Esophagus squamous epithelium (tissue), 5 donors: ENCODE measurements at places on chromosomes 7 and 10.

DNA sequence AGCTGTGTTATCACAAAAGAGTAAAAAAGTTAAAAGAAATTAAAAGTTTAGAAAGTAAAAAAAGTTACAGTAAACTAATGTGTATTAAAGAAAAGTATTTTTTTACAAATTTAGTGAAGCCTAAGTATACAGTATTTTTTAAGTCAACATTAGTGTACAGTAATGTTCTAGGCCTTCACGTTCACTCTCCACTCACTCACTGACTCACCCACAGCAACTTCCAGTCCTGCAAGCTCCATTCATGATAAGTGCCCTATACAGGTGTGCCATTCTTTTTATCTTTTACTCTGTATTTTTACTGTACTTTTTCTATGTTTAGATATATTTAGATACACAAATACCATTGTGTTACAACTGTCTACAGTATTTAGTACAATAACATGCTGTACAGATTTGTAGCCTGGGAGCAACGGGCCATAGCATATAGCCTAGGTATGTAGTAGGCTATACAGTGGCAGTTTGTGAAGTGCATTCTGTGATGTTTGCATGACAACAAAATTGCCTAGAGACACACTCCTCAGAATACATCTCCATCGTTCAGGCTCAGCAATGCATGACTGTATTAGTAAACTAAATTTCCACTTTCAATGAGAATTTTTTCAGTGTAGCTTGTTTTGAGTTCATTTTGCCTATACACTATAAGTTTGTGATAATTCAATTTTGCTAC is 539.9 kb upstream of the C7orf33 start:
- DNase-seq, result no peak

GRCh38 chr10:84613336-84614021 is 285.1 kb downstream of the CCSER2 start:
- DNase-seq, result no peak

DNA sequence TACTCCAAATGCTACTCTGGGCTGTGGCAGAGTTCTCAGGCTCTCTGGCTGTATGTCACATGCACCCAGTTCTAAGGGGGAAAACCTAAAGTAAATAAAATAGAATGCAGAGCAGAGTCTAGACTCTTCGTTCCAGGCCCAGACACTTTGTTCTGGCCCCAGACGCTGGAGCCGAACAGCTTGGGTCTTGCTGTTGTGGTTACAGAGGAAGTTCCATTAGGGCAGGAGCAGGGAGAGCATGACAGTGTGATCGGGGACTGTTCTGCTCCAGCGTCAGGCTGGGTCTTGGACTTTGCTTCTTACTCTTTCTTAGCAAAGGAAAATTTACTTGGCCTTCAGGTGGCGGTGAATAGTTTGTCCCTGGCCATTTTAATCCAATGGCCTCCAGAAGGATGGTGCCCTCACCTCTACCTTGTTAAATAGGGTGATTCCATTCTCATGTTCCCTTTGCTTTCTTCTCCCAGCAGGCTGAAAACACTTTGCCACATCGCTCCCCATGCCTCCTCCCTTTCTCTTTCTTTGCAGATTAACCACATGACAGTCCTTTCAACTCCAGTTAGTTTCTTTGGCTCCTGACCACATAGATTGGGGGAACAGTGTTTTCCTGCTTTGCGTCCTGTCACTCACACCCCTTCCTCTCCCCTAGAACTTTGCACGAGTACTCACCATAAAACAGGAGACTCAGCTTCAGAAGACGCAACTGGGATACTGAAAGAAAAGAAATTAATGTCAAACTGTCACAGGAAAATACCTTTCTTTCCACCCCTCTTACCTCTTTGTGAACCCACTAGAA is 730.8 kb downstream of the SUGCT start:
- DNase-seq, result no peak

DNA sequence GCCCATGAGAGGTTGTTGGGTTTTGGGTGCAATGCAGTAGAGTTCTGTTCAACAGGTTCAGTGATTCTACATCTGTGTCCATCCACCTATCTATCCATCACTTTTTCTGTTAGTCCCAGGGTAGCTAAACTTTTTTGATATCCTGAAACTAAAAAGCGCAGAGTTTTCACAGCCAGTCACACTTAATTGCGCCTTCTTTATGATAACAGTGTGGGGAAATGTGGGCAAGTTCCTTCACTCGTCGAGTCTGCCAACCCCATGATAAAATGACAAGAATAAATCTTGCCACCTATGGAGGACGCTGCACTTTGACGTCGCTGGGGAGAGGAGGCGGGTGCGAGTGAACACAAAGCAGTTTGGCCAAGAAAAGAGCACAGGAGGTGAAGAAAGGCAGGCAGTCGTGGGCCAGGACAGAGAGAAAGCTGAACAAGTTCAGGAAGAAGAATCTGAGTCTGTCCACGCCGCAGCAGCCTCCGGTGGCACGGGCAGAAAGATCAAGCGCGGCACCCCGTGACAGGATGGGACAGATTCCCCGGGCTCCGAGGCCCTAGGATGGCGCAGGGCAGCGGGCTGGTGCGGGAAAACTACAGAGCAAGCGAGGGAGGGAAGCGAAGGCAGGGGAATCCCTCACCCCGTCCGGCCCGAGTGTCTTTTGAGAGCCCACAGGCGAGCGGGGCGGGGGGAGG is 9.2 kb downstream of the SP8 start:
- no peak for DNase-seq

GRCh38 chr7:27866828-27867672 is 127.1 kb downstream of the TAX1BP1 start:
- DNase-seq, result no peak

GRCh38 chr10:57849691-57850357 is 417.9 kb downstream of the IPMK start:
- no peak for DNase-seq

GRCh38 chr10:78476844-78477243 is 443.2 kb downstream of the RPS24 start:
- DNase-seq, result no peak

- no peak for DNase-seq
Measured at GRCh38 chr10:84493951-84494848, 165.8 kb downstream of the CCSER2 start.

DNA sequence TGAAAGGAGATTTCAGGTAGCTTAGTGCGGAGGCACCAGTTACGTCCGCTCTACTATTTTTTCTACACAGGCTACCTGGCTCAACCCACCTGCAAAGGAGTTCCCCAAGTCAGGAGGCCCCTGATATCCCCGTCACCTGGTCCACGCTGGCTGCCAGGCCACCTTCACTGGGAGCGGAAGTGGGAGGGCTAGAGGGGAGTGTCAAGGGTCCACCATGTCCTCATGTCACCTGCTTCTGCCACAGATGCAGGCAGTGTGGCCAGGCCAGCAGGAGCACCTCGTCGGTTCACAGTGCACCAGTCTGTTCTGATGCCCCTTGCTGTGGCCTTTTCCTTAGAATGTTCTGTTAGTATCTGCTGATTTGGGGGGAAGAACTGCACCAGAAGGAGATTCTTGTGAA is 16.9 kb downstream of the NOM1 start:
- no peak for DNase-seq

GRCh38 chr10:94402204-94402842 is at the start of gene TBC1D12:
Gene TBC1D12 (plus strand): TSS chr10:94402541. CDS start chr10:94402614, 73 bp downstream.
- DNase-seq, result peak; percentile 55

DNA sequence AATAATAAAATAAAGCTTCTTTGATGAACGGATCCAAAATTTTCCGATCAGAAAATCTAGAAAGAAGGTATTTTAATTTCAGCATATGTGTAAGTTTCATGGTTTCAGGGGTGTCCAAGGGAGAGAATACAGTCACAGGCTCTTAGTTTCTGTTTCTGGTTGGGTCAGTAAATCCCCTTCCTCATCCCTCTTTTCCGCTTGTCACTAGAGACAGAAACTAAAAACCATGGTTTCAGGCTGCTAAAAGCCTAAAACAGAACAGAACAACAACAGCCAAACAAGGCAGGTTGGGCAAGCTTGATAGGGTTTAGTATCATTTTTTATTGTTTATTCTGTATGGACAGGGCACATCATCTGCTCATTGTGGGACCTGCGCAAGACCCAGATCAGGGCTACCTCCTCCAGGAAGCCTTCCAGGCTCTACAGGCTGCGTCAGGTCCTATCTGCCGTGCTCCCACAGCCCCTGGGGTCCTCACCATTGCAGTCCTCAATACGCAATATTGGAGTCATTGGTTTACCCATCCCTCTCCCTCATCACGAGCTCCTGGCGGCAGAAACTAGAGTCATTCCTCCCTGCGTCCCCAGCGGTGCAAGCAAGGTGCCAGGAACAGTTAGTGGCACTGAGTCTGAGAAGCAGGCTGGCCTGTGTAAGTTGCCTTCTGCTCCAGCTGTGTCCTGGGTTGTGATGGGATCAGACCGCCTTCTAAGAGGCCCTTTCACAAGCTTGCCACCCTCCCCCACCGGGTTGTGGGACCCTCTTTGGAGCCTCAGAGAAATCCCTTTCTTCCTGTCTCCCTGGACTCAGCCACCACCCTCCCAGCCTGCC is 70.2 kb upstream of the CUX1 start:
- DNase-seq, result no peak

- no peak for DNase-seq
Measured at GRCh38 chr7:108525327-108525984, 479 bp downstream of the PNPLA8 start.

- no peak for DNase-seq
Measured at GRCh38 chr10:113713640-113713982, 33.9 kb downstream of the CASP7 start.

- no peak for DNase-seq
Measured at GRCh38 chr10:88881922-88882645, 2.0 kb downstream of the STAMBPL1 start.

- DNase-seq, result no peak
Measured at GRCh38 chr10:119947300-119947699, 54.8 kb downstream of the SEC23IP start.

DNA sequence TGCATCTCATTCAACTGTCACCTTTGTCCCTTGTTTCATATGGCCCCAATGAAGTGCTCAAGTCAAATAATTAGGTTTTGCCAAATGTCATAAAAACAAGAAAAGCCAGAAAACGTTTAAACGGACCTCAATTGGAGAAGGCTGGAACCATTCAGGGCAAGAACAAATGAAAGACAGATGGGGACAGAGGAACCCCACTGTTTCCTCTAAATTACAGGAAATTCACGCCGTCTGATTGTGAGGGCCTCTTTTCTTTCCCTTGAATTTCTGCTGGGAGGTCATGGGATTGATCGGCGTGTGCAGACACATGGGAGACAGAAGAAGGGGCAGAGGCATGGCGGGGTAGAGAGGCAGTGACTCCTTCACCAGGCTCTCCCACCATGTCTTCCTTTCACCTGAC is 656.4 kb downstream of the KCNMA1 start:
- DNase-seq, result no peak

DNA sequence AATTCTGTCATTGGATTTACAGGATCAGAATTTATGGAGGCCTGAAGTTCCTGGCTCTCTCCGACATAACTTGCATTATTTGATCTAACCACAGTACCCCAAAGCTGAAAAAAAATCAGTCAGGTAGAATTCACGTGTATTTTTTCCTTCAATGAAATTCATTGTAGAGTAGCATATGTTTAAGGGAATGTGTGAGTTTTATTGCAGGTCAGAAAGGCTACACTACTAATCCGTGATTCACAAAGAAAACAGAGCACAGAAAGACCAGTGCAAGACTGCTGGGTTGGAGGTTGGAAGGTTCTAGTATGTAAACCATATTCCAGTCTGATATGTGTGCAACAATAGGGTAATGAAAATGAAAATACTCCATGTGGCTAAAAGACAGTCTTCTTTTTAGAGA is 247.0 kb upstream of the FERD3L start:
- no peak for DNase-seq

DNA sequence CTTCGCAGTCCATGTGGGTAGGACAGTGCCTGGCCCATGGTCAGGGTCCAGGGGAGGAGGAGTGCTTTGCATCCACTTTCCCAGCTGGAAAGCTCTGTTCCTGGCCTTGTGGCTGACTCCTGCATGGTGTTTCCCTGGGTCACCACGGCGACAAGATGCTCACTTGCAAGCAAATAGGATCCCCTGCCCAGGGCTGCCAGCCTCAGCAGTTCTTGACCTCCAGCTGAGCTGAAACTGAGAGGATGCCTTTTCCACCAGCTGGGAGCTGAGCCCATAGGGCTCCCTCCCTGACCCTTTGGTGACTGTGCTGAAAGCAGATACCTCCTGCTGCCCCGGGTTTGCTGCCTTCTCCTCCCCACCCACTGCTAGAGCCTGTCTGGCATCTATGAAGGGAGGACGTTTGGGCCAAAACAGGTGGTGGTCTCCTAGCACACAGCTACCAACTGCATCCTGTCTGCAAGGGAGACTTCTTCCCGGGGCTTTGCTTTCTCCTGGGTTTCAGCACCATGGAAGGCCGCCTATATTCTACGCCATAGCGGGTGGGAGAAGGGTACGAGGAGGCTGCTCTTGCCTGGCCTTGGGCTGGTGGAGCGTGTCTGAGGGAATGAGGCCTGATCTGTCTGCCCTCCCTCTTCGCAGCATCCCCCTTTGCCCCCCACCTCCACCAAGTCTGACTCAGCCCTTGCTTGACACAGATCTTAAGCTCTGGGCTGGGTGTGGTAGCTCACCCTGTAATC is 34.4 kb downstream of the UBTD1 start:
- no peak for DNase-seq

- DNase-seq, result no peak
Measured at GRCh38 chr7:44486001-44486400, 4.5 kb downstream of the NUDCD3 start.

DNA sequence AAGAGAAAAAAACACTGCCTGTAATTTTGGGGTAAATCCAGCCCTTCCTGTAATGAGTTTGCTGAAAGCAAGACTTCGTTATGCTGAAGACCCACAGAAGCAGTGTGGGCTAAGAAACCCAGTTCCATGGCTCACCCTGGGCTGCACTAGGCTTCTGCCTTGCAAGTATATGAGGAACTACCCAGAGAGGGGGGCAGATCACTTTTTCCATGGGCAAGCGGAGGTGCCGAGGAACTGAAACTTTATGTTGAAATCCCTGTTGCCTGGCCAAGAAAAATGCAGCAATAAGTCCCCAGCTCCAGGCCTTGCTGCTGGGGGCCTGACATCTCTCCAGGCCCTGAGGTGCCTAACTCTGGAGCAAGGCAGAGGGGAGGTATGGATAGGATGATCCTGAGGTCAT is 8.5 kb downstream of the RASSF4 start:
- no peak for DNase-seq

- no peak for DNase-seq
Measured at GRCh38 chr7:34064519-34065158, 159.3 kb downstream of the BMPER start.

DNA sequence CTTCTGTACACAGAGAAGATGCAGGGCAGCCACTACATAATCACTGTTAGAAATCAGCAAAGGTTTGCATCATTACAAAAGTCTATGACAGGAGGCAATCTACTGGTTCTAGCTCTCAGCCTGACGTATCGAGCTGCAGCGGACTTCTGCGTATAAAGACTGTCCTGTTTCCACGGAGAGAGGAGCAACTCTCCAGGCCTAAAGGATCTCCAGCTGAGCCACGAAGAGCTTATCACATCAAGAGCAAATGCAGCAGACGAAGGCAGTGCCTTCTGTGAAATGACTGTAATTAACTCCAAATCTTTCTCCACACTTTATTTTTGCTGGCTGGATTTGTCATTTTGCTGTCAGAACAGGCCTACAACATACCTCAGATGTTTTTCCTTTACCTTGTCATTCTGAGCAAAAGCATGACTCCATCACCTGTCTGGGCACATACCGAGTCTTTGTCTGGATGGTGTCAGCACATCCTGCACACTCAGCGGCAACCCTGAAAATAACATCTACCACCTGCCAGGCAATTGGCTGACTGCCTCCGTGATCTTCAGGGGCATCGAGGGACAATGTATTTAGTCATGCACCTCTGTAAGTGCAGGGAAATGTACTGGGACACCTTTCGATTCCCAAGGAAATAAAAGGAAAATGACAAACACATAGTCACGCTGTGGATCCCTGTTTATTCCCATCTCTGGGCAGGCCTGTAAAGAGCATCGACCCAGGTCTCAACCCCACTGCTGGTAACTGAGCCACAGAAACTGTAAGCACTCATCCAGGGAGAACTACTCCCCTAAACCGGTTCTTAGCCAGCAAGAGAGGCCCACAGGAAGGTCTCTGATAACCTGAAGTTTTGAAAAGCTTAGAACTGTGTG is 26.3 kb upstream of the SH3PXD2A start:
- no peak for DNase-seq
